ENCODE measurements at places on chromosomes 6 and 20. TPM values are rescaled to one million over a fixed set of nuclear protein-coding genes. Genes with fewer than 3 reads are reported as not detected.

DNA sequence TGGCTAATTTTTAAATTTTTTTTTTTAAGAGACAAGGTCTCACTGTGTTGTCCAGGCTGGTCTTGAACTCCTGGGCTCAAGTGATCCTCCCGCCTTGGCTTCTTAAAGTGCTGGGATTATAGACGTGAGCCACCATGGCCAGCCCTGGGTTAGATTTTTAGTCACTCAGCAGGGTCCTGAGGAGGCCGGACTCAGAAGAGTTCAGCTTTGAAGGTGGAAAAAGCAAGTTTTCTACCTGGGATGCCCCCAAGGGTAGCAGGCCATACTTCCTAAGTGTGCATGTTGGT, 44.2 kb downstream of the FGD2 start:
- no peak for DNase-seq

DNA sequence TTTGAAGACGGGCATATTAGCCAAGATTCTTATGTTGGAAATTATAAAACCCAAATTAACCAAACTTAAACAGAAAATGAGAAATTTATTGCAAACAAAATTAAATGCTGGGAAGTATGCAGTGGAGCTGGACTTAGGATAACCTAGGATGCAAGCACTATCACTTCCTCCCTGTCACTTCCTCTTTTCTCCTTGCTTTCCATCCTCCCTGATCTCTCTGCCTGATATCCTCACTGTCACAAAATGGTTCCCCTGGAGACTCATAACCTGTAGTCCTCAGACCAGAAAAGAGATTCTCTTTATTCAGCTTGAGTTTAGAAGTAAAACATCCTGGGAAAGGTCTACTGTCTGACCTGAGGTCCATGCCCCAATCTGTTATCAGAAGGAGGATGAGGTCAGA, 7.4 kb upstream of the KLHL32 start:
- no peak for DNase-seq

DNA sequence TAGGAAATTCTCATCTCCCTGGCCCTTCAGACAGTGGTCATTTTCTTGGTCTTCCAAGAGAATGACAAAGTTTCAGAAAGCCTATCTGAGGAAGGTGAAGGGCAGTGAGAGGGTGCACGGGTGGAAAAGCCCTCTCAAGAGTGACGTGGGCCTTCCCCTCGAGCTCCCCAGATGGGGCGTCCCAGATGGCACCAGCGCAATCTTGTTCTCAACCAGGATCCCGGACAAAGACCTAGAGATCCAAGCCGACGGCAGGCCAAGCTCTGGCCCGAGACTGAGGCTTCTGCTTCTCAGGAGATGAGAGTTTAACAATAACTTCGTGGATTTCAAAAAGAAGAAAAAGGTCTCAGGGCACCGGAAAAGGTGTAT, 797 bp upstream of the ZNF133 start:
- no peak for DNase-seq

GRCh38 chr6:107061125-107062020, 33.4 kb downstream of the MTRES1 start:
- DNase-seq = no peak

DNA sequence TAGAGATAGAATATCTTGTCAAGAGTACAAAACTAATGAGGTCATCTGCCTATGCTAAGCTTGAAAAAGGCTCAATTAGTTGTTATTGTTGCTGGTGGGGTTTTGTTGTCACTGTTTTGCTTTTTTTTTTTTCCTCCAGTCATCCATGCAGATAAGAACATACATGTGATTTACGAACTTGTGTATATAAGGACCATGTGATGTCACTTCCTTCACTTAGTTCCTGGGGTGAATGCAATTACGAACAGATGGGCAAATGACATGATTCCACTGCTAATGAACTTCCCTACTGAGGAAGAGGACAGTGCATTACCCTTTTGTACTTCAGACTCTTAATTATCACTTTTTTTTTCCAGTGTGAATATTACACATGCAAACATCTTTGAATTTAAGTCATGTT, 1175.3 kb upstream of the GJE1 start:
- no peak for DNase-seq

GRCh38 chr20:36885356-36885755, 9.4 kb downstream of the TLDC2 start:
- peak; percentile 56 for DNase-seq

GRCh38 chr6:71900642-71901041, 14.3 kb downstream of the RIMS1 start:
- DNase-seq = no peak

- DNase-seq = no peak
Measured at GRCh38 chr20:21105429-21106170, 558 bp downstream of the LINC00237 start.

DNA sequence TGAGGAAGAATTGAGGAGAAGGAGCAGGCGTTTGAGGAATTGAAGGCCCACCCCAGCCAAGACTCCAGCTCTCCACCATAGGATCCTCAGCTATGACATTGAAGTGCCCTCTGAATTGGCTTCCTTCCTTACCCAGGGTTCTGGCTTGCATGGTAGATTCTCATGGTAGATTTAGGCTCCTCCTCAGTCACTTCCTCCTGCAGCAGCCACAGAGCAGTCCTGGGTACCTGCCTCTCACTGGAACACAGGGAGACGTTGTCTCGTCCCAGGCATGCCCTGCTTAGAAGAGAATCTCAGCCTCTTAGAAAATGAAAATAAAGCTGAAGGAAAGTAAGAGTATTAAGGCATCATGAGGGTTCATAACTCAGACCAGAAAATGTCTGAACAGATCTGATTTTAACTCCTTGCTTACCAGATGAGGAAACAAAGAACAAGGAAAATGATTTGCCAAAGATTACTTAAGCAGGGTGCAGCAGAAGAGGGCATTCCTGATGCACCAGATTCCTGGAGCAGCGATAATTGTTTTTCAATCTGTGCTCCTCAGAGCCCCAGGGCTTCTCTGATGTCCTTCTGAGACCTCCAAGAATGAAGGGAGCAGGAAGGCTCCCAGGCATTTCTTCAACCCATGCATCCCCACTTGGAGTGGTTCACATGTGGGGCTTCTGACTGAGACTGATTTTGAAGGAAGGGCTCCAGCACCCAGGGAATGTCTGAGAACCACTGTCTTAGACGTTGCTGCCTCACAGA, 219.8 kb downstream of the HIVEP2 start:
- DNase-seq = no peak

DNA sequence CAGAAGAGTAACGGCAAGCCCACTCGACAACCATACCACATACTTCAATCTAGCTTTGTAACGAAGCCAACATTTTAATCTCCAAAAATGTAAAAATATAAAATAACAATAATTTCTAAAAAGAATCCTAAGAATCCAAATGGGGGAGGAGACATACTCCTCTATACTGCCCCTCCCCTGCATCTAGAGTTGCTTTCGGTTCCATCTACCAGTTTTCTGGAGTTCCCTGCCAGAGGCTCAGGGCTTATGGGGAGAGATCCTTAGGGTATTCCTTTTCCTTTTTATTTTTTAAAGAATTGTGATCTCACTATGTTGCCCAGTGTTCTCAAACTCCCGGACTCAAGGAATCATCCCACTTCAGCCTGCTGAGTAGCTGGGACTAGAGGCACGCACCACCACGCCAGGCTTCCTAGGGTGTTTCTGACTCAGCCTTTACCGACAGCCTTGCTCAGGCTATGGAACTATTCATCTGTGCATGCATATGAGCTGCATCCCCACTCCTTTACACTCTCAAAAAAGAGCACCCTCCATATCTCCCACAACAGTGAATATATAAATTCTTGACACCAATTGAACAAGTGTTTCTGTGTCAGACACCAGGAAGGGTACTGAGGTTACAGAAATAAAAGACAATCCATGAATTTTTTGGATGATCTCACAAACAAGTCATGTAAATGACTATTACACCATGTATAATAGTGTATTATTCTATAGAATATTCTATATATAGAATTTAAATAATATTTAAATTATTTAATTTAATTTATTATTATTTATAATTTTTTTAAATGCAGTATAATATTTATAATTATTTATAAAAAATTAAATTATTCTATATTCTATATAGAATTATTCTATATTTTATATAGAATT, 40.7 kb upstream of the UBR2 start:
- DNase-seq = no peak

DNA sequence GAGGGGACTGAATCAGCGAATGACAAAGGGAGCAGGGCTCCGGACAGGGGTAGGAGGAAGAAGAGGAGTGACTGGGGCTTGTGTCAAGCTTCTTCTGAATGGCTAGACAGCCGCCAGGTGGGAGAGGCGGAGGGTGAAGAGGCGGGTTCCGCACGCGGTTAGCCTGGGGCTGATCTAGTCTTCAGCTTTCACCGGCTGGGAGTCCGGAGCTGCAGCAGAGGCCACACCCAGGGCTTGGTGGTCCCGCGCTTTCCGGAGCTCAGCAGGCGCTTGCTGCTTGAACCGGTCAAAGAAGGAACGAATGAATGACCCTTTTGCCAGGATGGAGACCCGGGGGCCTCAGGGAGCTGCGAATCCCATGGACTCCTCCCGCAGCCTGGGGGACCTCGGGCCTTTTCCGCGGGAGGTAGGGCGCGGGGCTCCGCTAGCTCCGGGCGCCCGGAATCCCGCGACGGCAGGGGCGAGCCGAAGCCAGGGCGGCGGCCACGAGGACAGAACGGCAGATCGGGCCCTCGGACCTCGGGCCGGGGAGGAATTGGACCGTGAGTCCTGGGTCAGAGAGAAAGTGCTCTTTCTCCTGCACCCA, at the start of gene C6orf141:
Gene C6orf141, plus strand, starts transcription at position 177 of the 586 bp plus-strand sequence. Its CDS starts 125 bp downstream, at position 302.
- peak; percentile 57 for DNase-seq

DNA sequence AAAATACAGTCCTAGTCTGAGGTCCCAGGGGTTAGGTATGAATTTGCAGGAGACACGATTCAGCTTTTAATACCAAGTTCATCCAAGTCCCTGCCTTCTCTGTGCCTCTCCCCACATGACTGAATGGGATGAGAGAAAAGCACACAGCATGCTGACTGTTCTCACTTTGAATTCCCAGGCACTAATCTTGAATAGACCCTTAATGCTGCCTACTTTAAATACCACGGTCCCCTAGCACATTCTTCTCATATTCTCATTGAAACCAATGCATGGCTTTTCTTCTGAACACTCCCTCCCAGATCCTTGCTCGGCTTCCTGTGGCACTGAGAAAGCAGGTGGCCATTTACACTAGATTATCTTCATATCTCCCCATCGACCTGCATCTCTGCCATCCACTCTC, 30.1 kb upstream of the SCAF8 start:
- DNase-seq = no peak

DNA sequence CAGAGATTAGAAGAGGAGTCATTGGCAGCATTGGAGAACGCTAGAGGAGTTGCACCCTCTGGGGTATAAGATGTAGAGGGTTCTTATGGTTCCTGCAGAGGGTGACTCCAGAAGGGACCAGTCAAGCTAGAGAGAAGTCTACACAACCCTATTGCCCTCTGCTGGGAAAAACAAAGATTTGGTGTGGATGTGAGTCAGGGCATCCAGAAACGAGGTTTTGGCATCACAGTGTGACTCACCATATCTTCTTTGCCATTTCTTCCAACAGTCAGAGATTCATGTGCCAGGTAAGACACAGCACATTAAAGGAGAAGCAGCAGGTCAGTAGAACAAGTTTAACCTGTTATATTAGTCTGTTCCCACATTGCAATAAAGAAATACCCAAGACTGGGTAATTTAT, 598.8 kb downstream of the MAFB start:
- DNase-seq = no peak

DNA sequence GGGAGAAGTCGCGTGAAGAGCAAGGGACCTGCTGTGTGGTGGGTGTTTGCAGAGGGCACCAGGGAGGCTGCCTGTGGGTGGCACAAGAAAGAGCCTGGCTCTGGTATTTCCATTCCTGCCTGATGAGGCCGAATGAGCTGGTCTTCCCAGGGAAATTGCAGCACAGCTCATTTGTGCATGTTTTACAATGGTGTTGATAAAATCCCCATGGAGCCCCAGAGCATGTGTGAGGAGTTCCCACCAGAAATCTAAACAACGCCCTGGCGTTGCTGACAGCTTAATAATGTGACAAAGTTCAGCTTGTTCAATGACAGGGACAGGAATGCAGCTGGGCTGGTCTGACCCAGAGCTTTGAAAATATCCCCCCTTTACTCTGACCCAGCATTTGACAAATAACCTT, 135.5 kb downstream of the CLIC5 start:
- peak; percentile 88 for DNase-seq

- DNase-seq = no peak
Measured at GRCh38 chr6:133499662-133500061, 258.5 kb downstream of the EYA4 start.

GRCh38 chr6:3026791-3027626, 27.3 kb downstream of the NQO2 start:
- DNase-seq = no peak

CDH4 gene
- not detected for total RNA-seq

PBOV1 gene
- total RNA-seq = not detected

DACT2 gene
- total RNA-seq = 21.1 TPM

OR5V1 gene
- not detected for total RNA-seq

ARMC12 gene
- not detected for total RNA-seq

C6orf141 gene
- total RNA-seq = 2.1 TPM
